ENCODE measurements at places on chromosomes 1 and 21. TPM values are rescaled to one million over a fixed set of nuclear protein-coding genes. Genes with fewer than 3 reads are reported as not detected.

KRTAP12-1 gene
- total RNA-seq: not detected

FBLIM1 gene
- 114 TPM for total RNA-seq

GNAT2 gene
- 0.52 TPM for total RNA-seq

HSD11B1 gene
- not detected for total RNA-seq

AMY2A gene
- not detected for total RNA-seq

IFNLR1 gene
- 8.1 TPM for total RNA-seq

S1PR1 gene
- total RNA-seq: 0.15 TPM

LRRC41 gene
- 66.3 TPM for total RNA-seq

ARTN gene
- total RNA-seq: 33.6 TPM

ERICH3 gene
- total RNA-seq: not detected

CITED4 gene
- total RNA-seq: 67.5 TPM

OR6N2 gene
- total RNA-seq: not detected

AMIGO1 gene
- total RNA-seq: 4.1 TPM

DNA sequence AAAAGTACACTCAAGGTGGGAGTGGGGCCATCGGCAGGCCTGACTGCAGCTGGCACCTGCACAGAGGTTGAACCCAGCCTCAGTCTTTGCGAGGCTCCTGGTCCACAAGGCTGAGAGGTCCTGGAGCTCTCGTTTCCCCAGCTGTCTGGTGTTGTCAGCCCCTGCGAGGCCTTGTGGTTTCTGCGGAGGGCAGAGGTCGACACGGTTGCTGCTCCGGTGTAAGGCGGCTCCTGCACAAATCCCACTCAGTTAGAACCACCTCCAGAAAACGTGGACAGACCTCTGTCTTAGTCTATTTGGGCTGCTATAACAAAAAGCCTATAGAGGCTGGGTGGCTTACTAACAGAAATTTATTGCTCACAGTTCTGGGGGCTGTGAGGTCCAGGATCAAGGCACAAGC is 5.8 kb downstream of the KIAA1614 start:
- DNase-seq: no peak
- peaks cover 10% of the 10 kb centered on the region for H3K4me1 ChIP-seq
- no peaks in the 10 kb centered on the region for H3K27me3 ChIP-seq
- no peak overlapping the region for H3K27ac ChIP-seq
- H3K36me3 ChIP-seq: no peaks in the 10 kb centered on the region

DNA sequence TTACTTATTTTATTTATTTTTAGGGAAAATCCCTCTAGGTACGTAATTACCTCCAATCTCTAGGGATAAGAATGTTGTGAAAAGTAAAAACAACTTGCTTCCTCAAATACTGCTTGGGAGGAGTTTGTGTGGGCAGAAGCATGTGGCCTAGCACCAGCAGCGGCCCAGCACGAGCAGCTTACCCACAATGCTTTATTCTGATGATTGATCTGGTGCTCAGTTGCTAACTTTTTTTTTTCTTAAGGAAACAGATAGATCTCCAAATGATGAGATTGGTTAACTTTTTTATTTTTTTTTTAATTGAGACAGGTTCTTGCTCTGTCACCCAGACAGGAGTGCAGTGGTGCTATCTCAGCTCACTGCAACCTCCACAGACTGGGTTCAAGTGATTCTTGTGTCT is 4.2 kb downstream of the CLIC6 start:
- no peaks in the 10 kb centered on the region for H3K36me3 ChIP-seq
- H3K27me3 ChIP-seq: peaks cover 22% of the 10 kb centered on the region
- H3K4me3 ChIP-seq: no peak overlapping the region

DNA sequence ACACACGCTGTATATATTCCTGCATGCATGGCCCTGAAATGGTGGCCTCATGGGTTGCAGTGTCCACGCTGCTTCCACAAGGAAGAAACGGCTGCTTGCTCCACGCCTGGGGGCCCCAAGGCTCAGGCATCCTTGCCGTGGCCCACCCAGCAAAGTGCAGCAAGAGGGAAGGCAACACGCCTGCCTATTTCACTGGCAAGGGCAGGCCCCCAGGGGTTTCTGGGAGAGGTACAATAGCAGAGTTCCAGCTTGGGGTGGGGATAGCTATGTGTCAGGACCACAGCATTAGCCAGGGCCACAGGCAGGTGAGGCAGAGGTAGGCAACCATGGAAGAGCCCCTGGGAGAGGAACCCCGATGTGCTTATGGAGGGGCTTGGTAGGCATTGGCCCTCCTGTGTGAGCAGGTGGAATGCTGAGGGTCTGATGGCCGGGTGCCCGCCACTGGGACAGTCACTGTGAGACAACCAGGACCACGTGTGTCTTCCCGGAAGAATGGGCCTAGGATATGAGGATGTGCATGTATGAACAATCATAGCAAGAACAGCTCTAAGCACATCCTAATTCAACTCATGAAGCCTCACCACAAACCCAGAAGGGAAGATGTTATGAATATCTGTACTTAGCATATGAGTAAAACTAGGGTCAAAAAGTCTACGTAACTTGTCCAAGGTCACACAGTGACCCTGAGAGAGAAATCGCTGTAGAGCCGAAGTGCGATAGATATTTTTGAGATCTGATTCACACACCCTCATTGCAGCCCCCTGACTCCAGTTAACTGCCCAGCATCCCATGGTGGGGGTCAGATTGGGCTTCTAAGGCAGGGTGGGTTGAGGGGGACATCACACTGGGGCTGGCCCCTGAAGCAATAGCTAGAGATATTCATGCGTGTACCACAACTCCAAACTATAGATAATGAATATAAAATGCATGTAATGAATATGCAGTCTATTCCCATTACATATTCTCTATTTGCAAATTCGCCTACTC is 11.8 kb downstream of the TFF2 start:
- H3K4me3 ChIP-seq: no peak overlapping the region
- H3K27me3 ChIP-seq: no peaks in the 10 kb centered on the region
- no peak for DNase-seq
- H3K27ac ChIP-seq: no peak overlapping the region

- H3K27ac ChIP-seq: no peak overlapping the region
- no peaks in the 10 kb centered on the region for H3K36me3 ChIP-seq
- no peak overlapping the region for H3K4me3 ChIP-seq
- no peak for DNase-seq
- no peaks in the 10 kb centered on the region for H3K27me3 ChIP-seq
- H3K4me1 ChIP-seq: no peaks in the 10 kb centered on the region
Observed at GRCh38 chr1:15963968-15964648, 11.8 kb downstream of the ZBTB17 start.

- H3K36me3 ChIP-seq: no peaks in the 10 kb centered on the region
- DNase-seq: no peak
- H3K27me3 ChIP-seq: no peaks in the 10 kb centered on the region
- no peak overlapping the region for H3K4me3 ChIP-seq
- H3K4me1 ChIP-seq: no peaks in the 10 kb centered on the region
- H3K27ac ChIP-seq: no peak overlapping the region
Observed at GRCh38 chr1:98516306-98516705, 145.2 kb upstream of the SNX7 start.

GRCh38 chr1:202011994-202012393 is 1.6 kb downstream of the ELF3 start:
- peak; percentile 47 for DNase-seq
- H3K27ac ChIP-seq: peak overlapping the region; percentile 97
- H3K27me3 ChIP-seq: no peaks in the 10 kb centered on the region
- peaks cover 59% of the 10 kb centered on the region for H3K36me3 ChIP-seq

GRCh38 chr21:31634993-31635392 is 24.5 kb upstream of the SOD1 start:
- H3K27me3 ChIP-seq: no peaks in the 10 kb centered on the region
- H3K4me1 ChIP-seq: peaks cover 7% of the 10 kb centered on the region
- H3K4me3 ChIP-seq: no peak overlapping the region
- H3K36me3 ChIP-seq: no peaks in the 10 kb centered on the region

- peaks cover 48% of the 10 kb centered on the region for H3K27me3 ChIP-seq
- no peaks in the 10 kb centered on the region for H3K36me3 ChIP-seq
- H3K4me1 ChIP-seq: no peaks in the 10 kb centered on the region
Observed at GRCh38 chr1:48744032-48744431, 32.7 kb downstream of the BEND5 start.

GRCh38 chr1:174999936-175000696 is at the start of gene CACYBP:
Gene CACYBP (plus strand): TSS chr1:174999947. CDS start chr1:175000181, 234 bp downstream.
- H3K36me3 ChIP-seq: 0 out of 2 replicates have a peak, but pooled peaks cover 7% of the 10 kb centered on the region
- H3K4me3 ChIP-seq: peak within 1 kb of the TSS; percentile 94
- H3K27me3 ChIP-seq: no peaks in the 10 kb centered on the region

DNA sequence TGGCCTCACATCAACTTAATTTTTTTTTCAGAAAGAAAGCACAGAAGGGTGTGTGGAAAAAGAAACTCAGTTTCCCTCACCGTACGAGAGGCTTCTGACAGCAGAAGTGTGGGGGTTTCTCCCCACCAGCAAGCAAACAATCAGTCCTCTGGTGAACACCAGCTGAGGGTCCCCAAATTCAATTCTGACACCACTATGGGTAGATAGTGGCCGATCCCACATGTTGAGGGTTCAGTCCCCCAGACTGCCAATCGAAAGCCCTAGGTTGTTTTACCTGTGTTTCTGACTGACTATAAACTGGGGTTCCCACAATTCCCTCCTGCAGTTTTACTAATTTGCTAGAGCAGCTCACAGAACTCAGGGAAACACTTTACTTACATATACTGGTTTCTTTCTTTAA is 2.1 kb downstream of the IFI6 start:
- H3K36me3 ChIP-seq: no peaks in the 10 kb centered on the region

GRCh38 chr21:45050797-45051489 is 23.4 kb upstream of the ADARB1 start:
- no peaks in the 10 kb centered on the region for H3K4me1 ChIP-seq
- peaks cover 20% of the 10 kb centered on the region for H3K27me3 ChIP-seq
- DNase-seq: no peak
- H3K27ac ChIP-seq: no peak overlapping the region
- H3K4me3 ChIP-seq: no peak overlapping the region

DNA sequence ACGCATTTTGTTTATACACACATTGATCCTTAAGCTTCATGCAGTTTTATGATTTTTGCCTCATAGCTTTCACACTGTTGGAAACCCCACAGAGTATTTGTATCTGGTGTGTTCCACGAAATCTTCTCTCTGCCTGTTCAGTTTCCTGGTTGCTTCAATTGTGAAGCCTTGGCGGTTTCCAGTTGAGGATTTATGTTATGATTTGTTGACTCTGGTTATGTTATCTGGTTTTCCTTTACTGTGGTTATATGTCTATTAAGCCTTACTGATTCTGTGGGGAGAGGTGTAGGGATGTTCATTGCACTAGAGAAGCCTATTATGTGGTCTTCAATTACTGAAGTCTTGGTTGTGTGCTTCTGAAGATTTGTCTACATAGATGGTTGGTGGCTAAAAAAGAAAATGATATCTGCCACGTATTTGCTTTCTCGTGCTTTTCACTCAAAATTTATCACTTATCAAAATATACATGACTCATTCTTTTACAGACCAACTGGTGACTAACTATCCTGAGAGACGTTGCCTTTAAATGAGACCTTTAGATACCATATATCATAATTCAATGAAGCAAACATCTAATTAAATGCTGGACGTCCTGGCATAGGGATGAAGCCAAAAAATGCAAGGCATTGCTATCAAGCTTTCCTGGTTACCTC is 488.0 kb upstream of the B3GALT2 start:
- DNase-seq: no peak
- H3K27ac ChIP-seq: no peak overlapping the region
- H3K36me3 ChIP-seq: no peaks in the 10 kb centered on the region

DNA sequence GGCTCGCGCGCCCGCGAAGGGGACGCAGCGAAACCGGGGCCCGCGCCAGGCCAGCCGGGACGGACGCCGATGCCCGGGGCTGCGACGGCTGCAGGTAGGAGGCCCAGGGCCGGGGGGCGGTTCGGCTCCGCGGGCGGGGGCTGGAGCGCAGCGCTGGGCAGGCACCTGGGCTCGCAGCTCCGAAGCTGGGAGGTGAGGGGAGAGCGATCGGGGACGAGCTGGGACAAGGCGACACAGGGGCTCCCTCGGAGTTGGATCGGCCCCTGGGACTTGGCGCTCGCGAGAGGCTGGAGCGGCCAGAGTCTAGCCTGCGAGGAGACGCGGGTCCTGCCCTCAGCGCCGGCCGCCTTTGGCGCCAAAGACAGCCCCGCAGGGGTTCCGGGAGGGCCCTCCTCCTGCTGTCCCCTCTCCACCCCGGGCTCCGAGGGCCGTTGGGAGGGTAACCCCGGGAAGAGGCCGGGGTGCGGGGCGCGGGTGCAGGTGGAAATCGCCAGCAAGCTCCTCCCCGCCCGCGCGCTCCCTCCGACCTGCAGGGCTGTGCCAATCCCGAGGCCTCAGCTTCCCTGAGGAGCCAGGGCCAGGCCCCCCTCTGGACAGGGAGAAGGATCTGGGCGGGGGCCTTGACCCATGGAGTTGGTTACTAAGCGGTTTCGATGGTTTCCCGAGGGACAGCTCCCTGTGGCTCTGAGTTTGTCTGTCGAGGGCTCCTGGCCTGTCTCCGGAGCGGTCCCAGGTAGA is 401 bp downstream of the TP73 start:
- peaks cover 7% of the 10 kb centered on the region for H3K4me1 ChIP-seq
- DNase-seq: peak; percentile 33
- no peak overlapping the region for H3K27ac ChIP-seq
- H3K36me3 ChIP-seq: no peaks in the 10 kb centered on the region

GRCh38 chr1:115531631-115532264 is 110.0 kb upstream of the VANGL1 start:
- H3K4me3 ChIP-seq: no peak overlapping the region
- no peak overlapping the region for H3K27ac ChIP-seq
- H3K36me3 ChIP-seq: no peaks in the 10 kb centered on the region
- H3K4me1 ChIP-seq: peaks cover 29% of the 10 kb centered on the region

DNA sequence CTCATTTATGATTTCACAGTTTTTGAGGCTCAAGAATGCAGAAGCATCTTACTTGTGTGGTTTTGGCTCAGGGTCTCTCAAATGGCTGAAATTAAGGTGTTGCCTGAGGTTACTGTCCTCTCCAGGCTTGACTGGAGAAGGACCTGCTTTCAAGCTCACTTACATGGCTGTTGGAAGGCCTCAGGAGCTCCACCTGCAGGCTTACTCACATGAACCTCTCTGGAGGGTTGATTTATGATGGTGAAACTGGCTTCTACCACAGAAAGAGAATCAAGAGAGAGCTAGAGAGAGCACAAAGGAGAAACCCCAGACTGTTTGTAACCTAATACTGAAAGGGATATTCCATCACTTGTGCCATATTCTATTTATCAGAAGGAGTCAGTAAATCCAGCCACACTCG is 6.2 kb upstream of the KCNK2 start:
- no peaks in the 10 kb centered on the region for H3K4me1 ChIP-seq
- no peak overlapping the region for H3K4me3 ChIP-seq

- H3K4me3 ChIP-seq: no peak overlapping the region
- no peaks in the 10 kb centered on the region for H3K4me1 ChIP-seq
- H3K27me3 ChIP-seq: peaks cover 68% of the 10 kb centered on the region
- H3K36me3 ChIP-seq: no peaks in the 10 kb centered on the region
Observed at GRCh38 chr1:245485996-245486395, 331.2 kb downstream of the KIF26B start.

GRCh38 chr1:155279268-155279667 is 2.0 kb downstream of the HCN3 start:
- H3K4me1 ChIP-seq: 0 out of 2 replicates have a peak, but pooled peaks cover 4% of the 10 kb centered on the region
- H3K27me3 ChIP-seq: no peaks in the 10 kb centered on the region
- no peak for DNase-seq
- no peak overlapping the region for H3K27ac ChIP-seq
- H3K36me3 ChIP-seq: no peaks in the 10 kb centered on the region

DNA sequence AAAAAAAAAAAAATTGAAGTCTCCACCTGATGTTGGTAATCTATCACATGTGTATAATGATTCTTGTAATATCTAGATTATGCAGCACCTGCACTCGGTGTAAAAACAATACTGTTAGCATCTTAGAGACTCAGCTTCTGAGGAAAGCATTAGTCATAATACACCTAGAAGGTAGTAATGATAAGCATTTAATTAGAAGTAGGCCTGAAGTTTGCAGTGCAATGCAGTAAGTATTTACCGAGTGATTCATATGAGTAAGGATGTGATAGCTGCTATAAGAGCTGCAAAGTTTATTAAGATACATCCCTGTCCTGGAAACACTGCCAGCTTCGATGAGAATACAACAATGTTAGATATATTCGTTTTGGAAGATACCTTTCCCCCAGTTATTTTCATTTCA is 196.4 kb downstream of the GREM2 start:
- H3K4me3 ChIP-seq: no peak overlapping the region
- H3K27ac ChIP-seq: no peak overlapping the region
- no peak for DNase-seq
- H3K4me1 ChIP-seq: no peaks in the 10 kb centered on the region
- peaks cover 11% of the 10 kb centered on the region for H3K27me3 ChIP-seq
